ENCODE measurements at places on chromosomes 7 and 10.

- H3K27me3 ChIP-seq = no peaks in the 10 kb centered on the region
- H3K4me3 ChIP-seq = no peak overlapping the region
- no peak overlapping the region for H3K27ac ChIP-seq
- no peak for DNase-seq
- H3K4me1 ChIP-seq = no peaks in the 10 kb centered on the region
These were observed 645.2 kb downstream of the PHTF2 start for GRCh38 chr7:78443811-78444210.

GRCh38 chr7:18552943-18553604, 57.5 kb downstream of the HDAC9 start:
- DNase-seq = no peak
- H3K27me3 ChIP-seq = no peaks in the 10 kb centered on the region
- no peaks in the 10 kb centered on the region for H3K4me1 ChIP-seq
- no peak overlapping the region for H3K4me3 ChIP-seq
- no peaks in the 10 kb centered on the region for H3K36me3 ChIP-seq
- peak overlapping the region; percentile 23 for H3K27ac ChIP-seq

GRCh38 chr7:123498601-123499000, 35.8 kb downstream of the IQUB start:
- DNase-seq = no peak
- H3K4me3 ChIP-seq = no peak overlapping the region
- H3K36me3 ChIP-seq = no peaks in the 10 kb centered on the region
- no peak overlapping the region for H3K27ac ChIP-seq
- H3K27me3 ChIP-seq = no peaks in the 10 kb centered on the region
- H3K4me1 ChIP-seq = peaks cover 6% of the 10 kb centered on the region

- no peak for DNase-seq
- no peak overlapping the region for H3K27ac ChIP-seq
- no peaks in the 10 kb centered on the region for H3K27me3 ChIP-seq
- H3K4me1 ChIP-seq = peaks cover 7% of the 10 kb centered on the region
- no peak overlapping the region for H3K4me3 ChIP-seq
- no peaks in the 10 kb centered on the region for H3K36me3 ChIP-seq
These were observed 71.9 kb upstream of the HABP2 start for GRCh38 chr10:113480851-113481502.

DNA sequence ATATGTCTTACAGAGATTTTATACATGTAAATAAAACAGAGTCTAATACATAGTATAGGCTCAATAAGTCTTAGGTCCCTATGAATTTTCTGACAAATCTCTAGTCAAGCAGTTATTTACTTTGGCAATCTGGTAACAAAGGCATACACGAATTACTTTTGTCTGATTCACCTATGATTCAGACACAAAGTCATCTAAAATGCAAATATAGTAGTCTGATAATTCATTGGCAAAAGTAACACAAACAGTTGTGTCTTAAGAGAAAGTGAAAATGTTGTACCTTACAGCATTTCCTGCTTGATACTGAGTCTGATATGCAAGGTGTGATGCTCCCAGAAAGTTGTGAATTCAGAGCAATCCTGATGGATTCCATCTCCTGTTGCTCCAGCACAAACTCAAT, 209.4 kb upstream of the PRSS1 start:
- H3K36me3 ChIP-seq = no peaks in the 10 kb centered on the region
- no peak overlapping the region for H3K4me3 ChIP-seq
- peaks cover 3% of the 10 kb centered on the region for H3K4me1 ChIP-seq
- no peak overlapping the region for H3K27ac ChIP-seq
- H3K27me3 ChIP-seq = no peaks in the 10 kb centered on the region

- no peak for DNase-seq
- no peak overlapping the region for H3K27ac ChIP-seq
- H3K4me3 ChIP-seq = no peak overlapping the region
- H3K4me1 ChIP-seq = no peaks in the 10 kb centered on the region
- no peaks in the 10 kb centered on the region for H3K36me3 ChIP-seq
These were observed 363.2 kb downstream of the REEP3 start for GRCh38 chr10:63884426-63884825.

DNA sequence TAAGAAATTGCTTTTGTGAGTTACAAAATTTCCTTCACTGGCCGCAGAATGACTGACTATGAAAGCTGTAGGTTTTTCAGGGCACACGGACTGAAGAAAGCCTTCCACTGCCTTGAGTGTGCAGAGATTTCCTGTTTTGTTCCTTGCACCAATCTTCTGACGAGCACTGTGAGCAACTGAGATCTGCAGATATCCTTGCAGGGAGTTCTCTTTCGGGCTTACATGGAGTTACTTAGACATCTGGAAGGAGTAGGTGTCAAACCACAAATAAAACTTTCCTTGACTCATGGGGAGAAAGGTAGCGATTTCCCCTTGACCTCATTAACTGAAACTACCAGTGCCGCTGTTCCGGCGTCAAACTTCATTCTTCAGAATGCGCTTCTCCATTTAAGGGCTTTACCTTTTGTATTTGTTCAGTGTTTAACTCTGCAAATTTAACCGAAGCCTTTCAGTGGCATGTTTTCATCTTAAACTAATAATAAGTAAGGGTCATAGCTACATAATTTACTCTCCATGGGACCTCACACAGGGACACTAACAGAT, 1175.3 kb downstream of the GATA3 start:
- DNase-seq = no peak
- no peaks in the 10 kb centered on the region for H3K4me1 ChIP-seq
- no peak overlapping the region for H3K4me3 ChIP-seq

DNA sequence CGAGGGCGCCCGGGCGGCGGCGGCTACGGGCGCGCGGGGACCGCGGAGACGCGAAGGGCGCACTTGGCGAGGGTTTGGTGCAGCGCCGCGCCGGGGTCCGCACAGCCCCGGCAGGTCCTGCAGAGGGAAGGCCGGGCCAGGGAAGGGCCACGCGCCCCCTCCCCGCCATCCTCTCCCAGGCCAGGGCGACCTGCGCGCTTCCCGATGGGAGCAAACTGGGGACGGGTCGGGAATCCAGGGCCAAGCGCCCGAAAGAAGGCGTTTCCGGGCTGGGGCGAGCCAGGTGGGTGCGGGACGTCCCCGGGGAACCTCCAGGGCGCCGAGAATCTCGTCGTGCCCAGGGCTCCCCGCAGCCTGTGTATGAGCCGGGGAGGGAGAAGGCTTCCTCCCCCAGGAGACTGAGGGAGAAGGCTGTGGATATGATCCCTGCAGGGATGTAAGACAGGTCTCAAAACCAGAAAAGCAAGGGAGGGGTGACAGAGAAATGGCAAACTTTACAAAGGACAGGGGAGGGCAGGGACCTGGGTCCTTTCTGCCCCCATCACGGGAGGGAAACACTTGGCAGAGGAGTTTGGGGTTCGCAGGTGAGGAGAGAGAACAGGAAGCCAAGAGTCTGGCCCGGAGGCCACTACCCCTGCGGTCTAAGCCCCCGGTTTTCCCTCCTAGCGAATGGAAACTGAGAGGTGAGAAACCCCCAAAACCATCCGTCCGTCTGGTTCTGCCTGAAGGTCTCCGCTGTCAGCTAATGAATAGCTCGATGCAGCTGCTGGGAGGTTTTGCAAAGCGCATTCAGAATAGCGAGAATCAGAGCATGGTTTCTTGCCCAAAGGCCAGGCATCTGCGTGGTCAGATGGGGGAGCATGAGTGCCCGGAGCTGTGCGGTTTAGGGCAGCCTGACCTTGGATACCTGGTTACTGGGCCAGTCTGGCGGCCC, 674 bp downstream of the AMZ1 start:
- H3K4me3 ChIP-seq = peak overlapping the region; percentile 38
- H3K36me3 ChIP-seq = no peaks in the 10 kb centered on the region
- H3K27me3 ChIP-seq = peaks cover 49% of the 10 kb centered on the region

DNA sequence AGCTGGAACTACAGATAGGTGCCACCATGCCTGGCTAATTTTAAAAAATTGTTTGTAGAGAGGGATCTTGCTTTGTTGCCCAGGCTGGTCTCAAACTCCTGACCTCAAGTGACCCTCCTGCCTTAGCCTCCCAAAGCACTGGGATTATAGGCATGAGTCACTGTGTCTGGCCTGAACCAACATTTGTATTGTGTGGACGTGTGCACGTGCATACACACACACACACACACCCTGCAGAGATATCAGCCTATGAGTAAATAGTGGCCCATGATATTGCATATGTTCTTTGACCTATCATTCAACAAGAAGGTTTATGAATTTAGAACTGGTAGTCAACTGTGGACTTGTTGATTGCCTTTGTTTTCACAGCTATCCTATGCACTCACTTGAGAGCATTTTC, 161.6 kb downstream of the BAMBI start:
- H3K27me3 ChIP-seq = no peaks in the 10 kb centered on the region
- no peaks in the 10 kb centered on the region for H3K4me1 ChIP-seq
- no peak overlapping the region for H3K4me3 ChIP-seq
- DNase-seq = no peak

DNA sequence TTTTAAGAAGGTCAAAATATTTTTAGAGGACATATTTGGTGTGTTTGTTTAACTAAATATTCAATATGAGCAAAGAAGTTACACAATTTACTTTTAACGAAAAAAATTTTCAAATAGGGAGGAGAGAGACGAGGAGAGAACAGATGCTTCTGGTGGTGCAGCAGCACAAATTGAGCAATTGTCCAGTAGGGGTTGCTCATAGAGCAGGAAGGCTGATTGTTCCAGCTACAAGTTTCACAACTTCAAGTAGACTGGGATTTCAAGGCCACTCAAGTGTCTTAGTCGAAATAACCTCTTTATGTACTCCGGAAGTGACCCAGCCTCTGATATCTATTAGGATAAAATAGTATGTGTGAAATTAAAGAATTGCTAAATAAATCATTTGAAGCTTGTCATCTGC, 197.9 kb downstream of the HDAC9 start:
- no peak overlapping the region for H3K4me3 ChIP-seq
- H3K27ac ChIP-seq = no peak overlapping the region
- no peaks in the 10 kb centered on the region for H3K36me3 ChIP-seq
- DNase-seq = no peak
- no peaks in the 10 kb centered on the region for H3K4me1 ChIP-seq

DNA sequence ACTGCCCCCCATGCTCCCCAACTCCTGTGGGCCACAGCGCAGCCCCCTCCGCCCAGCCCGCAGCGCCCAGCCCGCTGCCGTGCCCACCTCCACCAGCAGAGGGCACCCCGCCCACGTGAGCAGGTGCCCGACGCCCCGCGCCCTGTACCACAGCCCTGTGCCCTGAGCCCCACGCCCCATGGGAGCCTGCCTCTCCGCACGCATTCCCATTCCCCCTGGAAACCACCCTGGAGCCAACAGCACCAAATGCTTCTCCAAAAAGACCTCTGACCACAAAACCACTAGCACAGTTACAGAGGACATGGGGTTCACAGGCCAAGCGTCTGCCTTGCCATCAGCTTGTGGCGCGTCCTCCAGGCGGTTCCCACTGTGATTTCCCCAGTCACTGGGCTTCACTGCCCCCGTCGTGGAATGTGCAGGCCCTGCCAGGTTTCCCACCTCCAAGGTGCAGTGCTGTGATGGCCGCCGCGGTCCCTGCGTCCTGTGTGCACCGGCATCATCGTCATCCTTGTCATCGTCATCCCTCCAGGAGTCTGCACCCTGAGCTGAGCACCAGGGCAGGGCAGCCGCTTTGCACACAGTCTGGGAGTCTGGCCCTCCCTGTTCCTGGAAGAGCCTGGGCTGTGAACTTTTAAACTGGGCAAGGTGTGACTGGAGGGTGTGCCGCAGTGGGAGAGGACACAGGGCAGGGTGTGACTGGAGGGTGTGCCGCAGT, 61.7 kb downstream of the PWWP2B start:
- peak overlapping the region; percentile 8 for H3K27ac ChIP-seq
- H3K36me3 ChIP-seq = no peaks in the 10 kb centered on the region
- H3K27me3 ChIP-seq = no peaks in the 10 kb centered on the region
- peak; percentile 62 for DNase-seq

DNA sequence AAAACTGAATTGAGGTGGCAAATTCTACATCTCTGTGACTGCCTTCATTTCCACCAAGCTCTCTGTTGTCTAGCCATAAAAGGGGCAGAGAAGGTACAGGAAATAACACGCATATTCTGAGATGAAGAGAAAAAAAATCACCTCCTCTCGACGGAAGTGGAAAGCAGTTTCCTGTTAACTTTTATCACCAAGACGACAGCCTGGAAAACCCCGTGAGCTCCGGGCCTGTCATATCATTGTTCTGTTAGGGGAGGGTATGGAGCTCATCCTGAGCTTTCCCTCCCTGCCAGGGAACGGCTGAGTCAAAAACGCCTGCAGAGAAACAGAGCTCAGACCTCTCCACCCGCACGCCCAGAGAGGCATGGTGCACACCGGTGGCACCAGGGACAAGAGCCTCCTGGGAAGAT, 200.3 kb downstream of the PRPF18 start:
- peaks cover 12% of the 10 kb centered on the region for H3K36me3 ChIP-seq
- peaks cover 45% of the 10 kb centered on the region for H3K4me1 ChIP-seq
- no peak for DNase-seq
- H3K4me3 ChIP-seq = no peak overlapping the region

- no peak overlapping the region for H3K4me3 ChIP-seq
- no peak overlapping the region for H3K27ac ChIP-seq
- no peaks in the 10 kb centered on the region for H3K27me3 ChIP-seq
- no peaks in the 10 kb centered on the region for H3K4me1 ChIP-seq
- no peaks in the 10 kb centered on the region for H3K36me3 ChIP-seq
These were observed 142.2 kb upstream of the SEMA3A start for GRCh38 chr7:84336766-84337165.

DNA sequence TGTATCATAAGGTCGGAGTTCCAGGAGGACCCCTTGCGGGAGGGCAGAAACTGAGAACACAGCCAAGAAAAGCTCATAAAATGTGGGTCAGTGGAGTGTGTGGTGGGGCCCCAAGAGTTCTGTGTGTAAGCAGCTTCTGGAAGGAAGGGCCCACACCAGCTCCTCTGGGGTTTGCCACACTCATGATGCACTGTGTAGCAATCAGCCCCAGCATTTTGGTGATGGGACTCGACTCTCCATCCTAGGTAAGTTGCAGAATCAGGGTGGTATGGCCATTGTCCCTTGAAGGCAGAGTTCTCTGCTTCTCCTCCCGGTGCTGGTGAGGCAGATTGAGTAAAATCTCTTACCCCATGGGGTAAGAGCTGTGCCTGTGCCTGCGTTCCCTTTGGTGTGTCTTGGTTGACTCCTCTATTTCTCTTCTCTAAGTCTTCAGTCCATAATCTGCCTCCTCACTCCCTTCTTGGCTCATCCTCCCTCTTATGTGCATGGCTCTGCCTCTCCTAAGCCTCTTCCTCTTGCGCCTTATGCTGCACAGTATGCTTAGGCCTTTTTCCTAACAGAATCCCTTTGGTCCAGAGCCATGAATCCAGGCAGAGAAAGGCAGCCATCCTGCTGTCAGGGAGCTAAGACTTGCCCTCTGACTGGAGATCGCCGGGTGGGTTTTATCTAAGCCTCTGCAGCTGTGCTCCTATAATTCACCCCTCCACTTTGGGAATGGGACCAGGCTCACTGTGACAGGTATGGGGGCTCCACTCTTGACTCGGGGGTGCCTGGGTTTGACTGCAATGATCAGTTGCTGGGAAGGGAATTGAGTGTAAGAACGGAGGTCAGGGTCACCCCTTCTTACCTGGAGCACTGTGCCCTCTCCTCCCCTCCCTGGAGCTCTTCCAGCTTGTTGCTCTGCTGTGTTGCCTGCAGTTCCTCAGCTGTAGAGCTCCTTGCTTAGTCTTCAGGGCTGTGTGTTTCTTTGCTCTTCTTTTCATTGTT, 17.8 kb downstream of the PRSS2 start:
- H3K36me3 ChIP-seq = no peaks in the 10 kb centered on the region
- H3K4me1 ChIP-seq = no peaks in the 10 kb centered on the region
- H3K27me3 ChIP-seq = no peaks in the 10 kb centered on the region

- H3K4me1 ChIP-seq = no peaks in the 10 kb centered on the region
- no peak overlapping the region for H3K27ac ChIP-seq
- H3K27me3 ChIP-seq = no peaks in the 10 kb centered on the region
- DNase-seq = no peak
- no peak overlapping the region for H3K4me3 ChIP-seq
These were observed 57.2 kb downstream of the CABCOCO1 start for GRCh38 chr10:61719906-61720305.

Data from tibial nerve (tissue), 4 donors.